ENCODE measurements at places on chromosomes 2 and 18. TPM values are rescaled to one million over a fixed set of nuclear protein-coding genes. Genes with fewer than 3 reads are reported as not detected.

GRCh38 chr2:205511641-205512040 is 170.7 kb upstream of the NRP2 start:
- H3K27me3 ChIP-seq, result no peaks in the 10 kb centered on the region
- H3K4me1 ChIP-seq, result no peaks in the 10 kb centered on the region
- DNase-seq, result no peak
- no peak overlapping the region for H3K27ac ChIP-seq
- no peak overlapping the region for H3K4me3 ChIP-seq
- H3K36me3 ChIP-seq, result no peaks in the 10 kb centered on the region

DNA sequence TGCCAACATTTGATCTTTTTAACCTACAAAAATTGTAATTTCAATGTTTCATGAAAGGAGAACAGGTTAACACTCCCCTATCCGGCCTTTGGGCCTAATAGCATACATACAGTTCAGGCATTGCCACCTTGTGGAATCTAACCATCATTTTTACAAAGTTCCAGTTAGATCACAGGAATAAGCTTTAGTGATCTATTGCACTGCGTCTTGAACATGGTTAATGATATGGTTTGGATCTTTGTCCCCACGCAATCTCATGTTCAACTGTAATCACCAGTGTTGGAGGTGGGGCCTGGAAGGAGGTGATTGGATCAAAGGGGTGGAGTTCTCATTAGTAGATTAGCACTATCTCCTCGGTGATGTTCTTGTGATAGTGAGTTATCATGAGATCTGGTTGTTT is 58.2 kb upstream of the NEUROD1 start:
- peaks cover 9% of the 10 kb centered on the region for H3K4me1 ChIP-seq
- no peak overlapping the region for H3K27ac ChIP-seq
- H3K4me3 ChIP-seq, result no peak overlapping the region
- H3K36me3 ChIP-seq, result no peaks in the 10 kb centered on the region
- DNase-seq, result no peak

- H3K4me1 ChIP-seq, result no peaks in the 10 kb centered on the region
- no peak overlapping the region for H3K27ac ChIP-seq
- H3K27me3 ChIP-seq, result no peaks in the 10 kb centered on the region
- no peak overlapping the region for H3K4me3 ChIP-seq
- DNase-seq, result no peak
Measured at GRCh38 chr2:107168141-107168540, 282.2 kb upstream of the ST6GAL2 start.

- peaks cover 12% of the 10 kb centered on the region for H3K27me3 ChIP-seq
- no peaks in the 10 kb centered on the region for H3K36me3 ChIP-seq
- no peak for DNase-seq
- H3K4me1 ChIP-seq, result no peaks in the 10 kb centered on the region
- no peak overlapping the region for H3K27ac ChIP-seq
Measured at GRCh38 chr2:102703748-102704147, 58.1 kb upstream of the TMEM182 start.

DNA sequence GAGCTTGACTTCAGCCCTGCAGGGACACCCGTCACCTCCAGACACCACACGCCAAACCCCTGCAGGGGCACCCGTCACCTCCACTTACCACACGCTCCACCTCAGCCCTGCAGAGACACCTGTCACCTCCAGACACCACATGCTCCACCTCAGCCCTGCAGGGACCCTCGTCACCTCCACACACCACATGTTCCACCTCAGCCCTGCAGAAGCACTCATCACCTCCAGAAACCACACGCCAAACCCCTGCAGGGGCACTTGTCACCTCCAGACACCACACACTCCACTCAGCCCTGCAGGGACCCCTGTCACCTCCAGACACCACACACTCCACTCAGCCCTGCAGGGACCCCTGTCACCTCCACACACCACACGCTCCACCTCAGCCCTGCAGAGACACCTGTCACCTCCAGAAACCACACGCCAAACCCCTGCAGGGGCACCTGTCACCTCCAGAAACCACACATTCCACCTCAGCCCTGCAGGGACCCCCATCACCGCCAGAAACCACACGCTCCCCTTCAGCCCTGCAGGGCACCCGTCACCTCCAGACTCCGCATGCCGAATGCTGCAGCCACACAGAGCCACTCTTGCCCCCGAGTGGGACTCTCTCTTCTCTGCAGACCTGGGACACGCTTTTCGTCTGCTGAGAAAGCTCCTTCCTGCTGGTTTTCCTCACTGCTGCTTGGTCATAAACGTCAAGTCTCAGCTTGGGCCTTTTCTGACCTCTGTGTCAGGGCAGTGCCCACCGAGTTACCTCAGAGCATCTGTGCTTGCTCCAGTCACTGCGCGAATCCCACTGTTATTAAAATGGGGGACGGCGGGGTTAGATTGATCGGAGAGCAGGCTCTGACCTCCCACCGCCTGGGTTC is 77.5 kb upstream of the SALL3 start:
- no peak overlapping the region for H3K4me3 ChIP-seq
- no peaks in the 10 kb centered on the region for H3K36me3 ChIP-seq
- H3K27ac ChIP-seq, result no peak overlapping the region
- H3K4me1 ChIP-seq, result no peaks in the 10 kb centered on the region
- no peak for DNase-seq

DNA sequence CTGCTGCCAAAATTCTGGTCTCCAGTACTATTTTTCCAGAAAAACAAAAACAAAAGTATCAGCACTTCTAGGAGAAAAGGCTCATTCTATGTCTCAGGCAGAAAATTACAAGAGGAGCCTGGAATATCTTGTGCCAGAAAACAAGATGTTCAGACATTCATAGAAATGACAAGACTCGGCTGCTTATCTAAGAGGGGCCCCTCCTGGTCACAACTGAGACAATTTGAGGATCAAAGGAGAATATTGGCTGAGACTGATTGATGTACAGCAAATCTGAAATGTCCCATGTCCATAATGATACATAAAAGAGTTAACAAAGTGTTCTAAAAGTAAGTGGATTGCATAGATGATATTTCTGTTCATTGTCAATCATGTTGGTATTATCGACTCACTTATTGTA is 2.4 kb upstream of the RPS7 start:
- no peak for DNase-seq
- no peak overlapping the region for H3K27ac ChIP-seq
- peaks cover 5% of the 10 kb centered on the region for H3K36me3 ChIP-seq

DNA sequence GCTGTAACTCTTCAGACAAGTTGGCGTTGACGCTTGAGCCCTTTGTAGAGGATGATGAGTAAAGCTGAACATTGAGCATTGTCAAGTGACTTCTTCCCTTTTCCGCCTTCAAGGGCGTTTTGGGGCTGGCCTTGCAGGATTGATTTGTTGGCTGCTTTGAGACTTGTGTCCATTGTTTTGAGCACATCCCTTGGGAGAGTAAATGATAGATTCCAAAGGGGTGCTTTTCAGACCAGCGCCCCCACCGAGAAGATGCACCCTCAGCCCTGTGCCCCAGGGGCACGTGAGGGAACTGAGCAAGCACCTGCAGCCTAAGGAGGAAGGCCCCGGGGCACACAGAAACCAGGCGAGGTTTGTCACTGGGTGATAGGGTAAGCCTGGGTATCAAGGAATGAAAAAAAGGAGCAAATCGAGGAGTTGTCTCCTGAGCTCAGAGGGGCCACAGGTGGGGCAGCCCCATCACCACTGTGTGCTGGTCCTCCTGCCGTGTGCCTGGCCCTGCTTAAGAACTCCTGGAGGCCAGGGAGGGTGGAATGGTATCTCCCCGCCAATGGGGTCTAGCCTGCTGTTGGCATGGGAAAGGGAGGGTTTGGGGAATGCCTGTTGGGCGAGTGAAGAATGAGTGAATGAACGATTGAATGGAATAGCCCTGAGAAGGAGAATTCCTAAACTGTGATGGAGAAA is 64.0 kb downstream of the RAB31 start:
- no peak overlapping the region for H3K4me3 ChIP-seq
- H3K27ac ChIP-seq, result no peak overlapping the region
- no peaks in the 10 kb centered on the region for H3K36me3 ChIP-seq
- H3K4me1 ChIP-seq, result peaks cover 4% of the 10 kb centered on the region
- no peak for DNase-seq
- no peaks in the 10 kb centered on the region for H3K27me3 ChIP-seq

- no peaks in the 10 kb centered on the region for H3K36me3 ChIP-seq
- no peak overlapping the region for H3K27ac ChIP-seq
- H3K4me1 ChIP-seq, result no peaks in the 10 kb centered on the region
- no peak for DNase-seq
Measured at GRCh38 chr2:235478609-235479008, 15.2 kb upstream of the AGAP1 start.

- H3K36me3 ChIP-seq, result no peaks in the 10 kb centered on the region
- no peak overlapping the region for H3K4me3 ChIP-seq
- peaks cover 3% of the 10 kb centered on the region for H3K27me3 ChIP-seq
Measured at GRCh38 chr2:1032030-1032429, 81.4 kb downstream of the SNTG2 start.

DNA sequence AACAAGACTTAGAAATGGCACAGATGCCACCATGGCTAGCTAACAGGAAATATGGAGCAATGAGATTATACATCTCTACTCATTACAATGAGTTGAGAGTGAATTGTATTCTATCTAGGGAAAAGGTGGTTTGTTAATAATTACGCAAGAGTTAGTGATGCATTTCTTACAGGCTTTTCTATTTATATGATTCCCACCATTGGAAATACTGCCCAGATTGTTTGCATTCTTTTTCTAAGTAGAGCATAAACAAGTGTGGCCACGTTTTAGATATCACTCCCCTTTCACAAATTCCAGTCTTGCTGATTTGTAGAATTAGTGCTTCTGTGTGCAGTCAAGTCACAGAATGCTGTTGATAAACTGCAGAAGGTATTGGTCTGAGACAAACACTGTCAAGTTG is 56.6 kb downstream of the ZNF804A start:
- no peaks in the 10 kb centered on the region for H3K27me3 ChIP-seq
- no peaks in the 10 kb centered on the region for H3K36me3 ChIP-seq
- no peak overlapping the region for H3K4me3 ChIP-seq
- H3K27ac ChIP-seq, result no peak overlapping the region

DNA sequence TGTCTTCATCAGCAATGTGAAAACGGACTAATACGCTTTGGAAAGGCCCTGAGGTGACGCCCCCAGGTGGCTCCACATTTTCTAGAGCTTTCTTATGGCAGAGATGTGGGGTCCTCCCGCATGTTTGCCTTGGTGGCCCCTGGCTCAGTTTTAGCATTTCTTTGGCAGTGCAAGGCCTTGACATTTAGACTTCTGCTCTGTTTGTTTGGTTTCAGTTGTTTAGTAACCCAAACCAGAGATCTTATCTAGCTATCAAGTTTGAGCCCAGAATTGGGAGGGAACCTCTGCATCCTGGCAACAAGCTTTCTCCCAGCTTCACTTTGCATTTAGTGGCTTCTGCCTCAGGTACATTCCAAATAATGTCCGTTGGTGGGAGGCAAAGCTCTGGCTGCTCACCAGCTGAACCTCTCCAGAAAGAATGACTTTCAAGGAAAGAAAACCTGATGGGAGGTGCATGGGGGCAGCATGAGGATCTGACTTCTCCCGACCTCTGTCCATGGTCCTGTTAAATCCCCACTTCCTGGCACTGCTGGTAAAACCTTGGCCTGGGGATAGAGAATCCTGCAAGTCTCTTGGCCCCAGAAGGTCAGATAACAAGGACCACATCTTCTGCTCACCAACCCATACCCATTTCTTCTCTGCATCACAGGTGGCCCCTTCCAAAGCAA is 12.0 kb upstream of the MBP start:
- H3K27me3 ChIP-seq, result no peaks in the 10 kb centered on the region
- no peaks in the 10 kb centered on the region for H3K36me3 ChIP-seq
- no peak overlapping the region for H3K4me3 ChIP-seq

- no peaks in the 10 kb centered on the region for H3K27me3 ChIP-seq
- H3K27ac ChIP-seq, result no peak overlapping the region
- no peaks in the 10 kb centered on the region for H3K36me3 ChIP-seq
- no peak overlapping the region for H3K4me3 ChIP-seq
- DNase-seq, result no peak
Measured at GRCh38 chr2:212089873-212090272, 448.7 kb downstream of the ERBB4 start.

DNA sequence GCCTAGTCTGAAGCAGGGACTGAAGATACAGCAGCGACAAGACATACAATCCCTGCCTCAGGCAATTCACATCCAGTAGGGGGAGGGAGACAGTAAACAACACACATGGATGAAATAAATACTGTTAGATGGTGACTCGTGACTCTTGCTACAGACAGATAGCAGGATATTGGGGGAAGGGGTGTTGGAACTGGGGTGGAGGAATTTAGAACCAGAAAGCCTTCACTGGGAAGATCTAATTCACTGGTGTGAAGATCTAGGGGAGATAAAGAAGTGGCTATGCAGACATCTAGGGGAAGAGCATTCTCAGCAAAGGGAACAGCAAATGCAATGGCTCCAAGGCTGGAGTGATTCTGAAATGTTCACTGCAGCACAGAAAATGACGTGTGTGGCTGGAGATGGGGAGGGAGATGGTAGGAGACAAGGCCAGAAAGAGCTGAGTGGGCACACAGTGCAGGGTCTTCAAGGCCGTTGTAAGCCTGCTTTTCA is 52.6 kb upstream of the TMEM163 start:
- H3K4me3 ChIP-seq, result no peak overlapping the region
- no peaks in the 10 kb centered on the region for H3K36me3 ChIP-seq
- no peaks in the 10 kb centered on the region for H3K27me3 ChIP-seq
- no peaks in the 10 kb centered on the region for H3K4me1 ChIP-seq

GRCh38 chr2:27150639-27151230 is 1.9 kb downstream of the TCF23 start:
- peaks cover 3% of the 10 kb centered on the region for H3K27me3 ChIP-seq
- no peaks in the 10 kb centered on the region for H3K36me3 ChIP-seq
- H3K4me1 ChIP-seq, result no peaks in the 10 kb centered on the region
- no peak for DNase-seq
- no peak overlapping the region for H3K4me3 ChIP-seq
- no peak overlapping the region for H3K27ac ChIP-seq

Gene SEMA4C
- 19.5 TPM for total RNA-seq

Gene UNC80
- total RNA-seq, result 0.21 TPM

Gene SERPINB5
- 658 TPM for total RNA-seq

Gene SCTR
- not detected for total RNA-seq

Measured in suprapubic skin (tissue), 4 donors.